ENCODE measurements at places on chromosomes 6 and 20.

DNA sequence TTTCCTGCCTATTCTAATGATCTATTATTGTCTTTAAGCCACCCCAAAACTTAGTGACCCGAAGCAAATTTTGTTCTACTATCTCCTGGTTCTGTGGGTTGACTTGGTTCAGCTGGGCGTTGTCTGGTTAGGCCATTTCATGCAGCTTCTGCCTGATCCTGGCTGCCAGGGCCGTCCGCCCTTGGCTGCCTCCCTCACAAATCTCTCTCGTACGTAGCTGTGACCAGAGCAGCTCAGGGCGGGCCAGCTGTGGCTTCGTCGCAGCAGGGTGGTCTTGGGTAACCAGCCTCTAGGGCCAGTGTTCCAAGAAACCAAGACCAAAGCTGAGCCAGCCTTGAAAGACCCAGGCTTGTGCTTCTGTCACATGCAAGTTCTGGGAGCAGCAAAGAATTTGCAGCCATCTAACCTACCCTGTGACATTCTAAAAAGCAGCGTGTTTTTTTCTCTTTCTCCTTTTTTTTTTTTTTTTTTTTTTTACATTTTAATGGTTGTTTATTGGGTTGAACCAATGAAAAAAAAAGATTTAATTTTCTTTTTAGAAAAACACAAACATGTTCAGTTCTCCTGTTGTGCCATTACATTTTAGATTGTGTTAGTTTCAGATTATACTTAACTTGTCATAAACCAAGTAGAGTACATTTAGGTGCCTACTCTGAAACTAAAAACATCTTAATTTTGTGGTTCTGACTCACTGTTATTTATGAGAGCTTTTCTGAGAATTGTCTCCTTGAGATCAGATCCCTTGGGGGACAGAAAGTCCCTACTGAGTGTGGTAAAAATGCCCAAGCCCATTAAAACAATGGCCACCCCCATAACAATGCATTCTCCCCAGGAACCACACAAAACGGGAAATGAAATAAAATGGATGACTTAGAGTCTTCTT lies 83.9 kb downstream of the ZDHHC14 start:
- DNase-seq: no peak

DNA sequence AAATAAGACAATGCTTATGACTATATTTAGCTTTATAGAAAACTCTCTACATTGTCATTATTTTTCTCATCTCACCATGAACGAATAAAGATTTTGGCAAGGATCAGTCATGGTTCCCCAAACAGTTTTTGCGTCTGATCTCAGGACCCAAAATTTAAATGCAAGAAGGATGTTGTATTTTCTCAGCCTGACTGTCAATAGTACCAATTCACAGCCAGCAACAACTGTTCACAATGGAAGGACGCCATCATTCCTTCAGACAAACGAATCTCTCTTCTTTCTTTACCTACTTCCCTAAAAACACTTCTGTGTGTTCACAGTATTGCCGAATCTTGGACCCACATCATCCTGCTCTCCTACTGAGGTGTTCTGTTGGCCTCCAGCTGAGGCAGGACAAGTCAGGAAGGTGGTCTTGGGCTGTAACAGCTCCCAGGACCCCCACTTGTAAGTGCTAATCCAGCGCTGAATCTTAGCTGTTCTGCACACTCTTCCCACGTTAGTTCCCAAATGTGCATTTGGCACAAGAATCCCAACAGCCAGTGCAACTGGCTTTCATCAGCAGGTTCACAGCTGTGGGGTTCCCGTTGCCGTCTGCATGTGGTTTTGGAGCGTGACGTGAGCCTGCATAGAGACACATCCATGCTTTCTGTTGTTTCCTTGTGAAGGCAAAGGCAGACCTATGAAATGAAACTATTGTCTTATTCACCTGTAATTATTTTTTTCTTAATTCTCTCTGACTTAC lies 600.0 kb downstream of the QKI start:
- DNase-seq: no peak

DNA sequence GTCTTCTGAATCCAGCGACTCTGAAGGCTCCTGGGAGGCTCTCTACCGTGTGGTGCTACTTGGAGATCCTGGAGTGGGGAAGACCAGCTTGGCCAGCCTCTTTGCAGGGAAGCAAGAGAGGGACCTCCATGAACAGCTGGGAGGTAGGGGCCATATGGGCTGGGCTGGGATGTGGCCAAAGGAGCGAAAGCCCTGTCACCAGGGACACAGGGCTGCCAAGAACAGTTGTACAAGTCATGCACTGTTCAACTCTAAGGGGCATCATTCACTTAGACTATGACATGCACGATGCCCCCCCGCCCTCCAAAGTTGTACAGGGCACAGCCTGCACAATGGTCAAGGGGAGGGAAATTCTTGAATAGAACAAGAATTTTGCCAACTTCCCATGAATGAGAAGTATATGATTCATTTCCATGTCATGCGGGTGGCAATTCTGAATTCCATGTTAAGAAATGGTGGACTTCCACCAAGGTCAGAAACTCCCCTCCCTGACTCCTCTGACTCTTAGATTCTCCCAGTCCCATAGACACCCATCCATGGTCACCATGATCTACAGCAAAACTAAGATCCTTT lies 1.6 kb downstream of the REM1 start:
- DNase-seq: no peak

GRCh38 chr6:22349528-22349927 lies 52.7 kb upstream of the PRL start:
- no peak for DNase-seq

DNA sequence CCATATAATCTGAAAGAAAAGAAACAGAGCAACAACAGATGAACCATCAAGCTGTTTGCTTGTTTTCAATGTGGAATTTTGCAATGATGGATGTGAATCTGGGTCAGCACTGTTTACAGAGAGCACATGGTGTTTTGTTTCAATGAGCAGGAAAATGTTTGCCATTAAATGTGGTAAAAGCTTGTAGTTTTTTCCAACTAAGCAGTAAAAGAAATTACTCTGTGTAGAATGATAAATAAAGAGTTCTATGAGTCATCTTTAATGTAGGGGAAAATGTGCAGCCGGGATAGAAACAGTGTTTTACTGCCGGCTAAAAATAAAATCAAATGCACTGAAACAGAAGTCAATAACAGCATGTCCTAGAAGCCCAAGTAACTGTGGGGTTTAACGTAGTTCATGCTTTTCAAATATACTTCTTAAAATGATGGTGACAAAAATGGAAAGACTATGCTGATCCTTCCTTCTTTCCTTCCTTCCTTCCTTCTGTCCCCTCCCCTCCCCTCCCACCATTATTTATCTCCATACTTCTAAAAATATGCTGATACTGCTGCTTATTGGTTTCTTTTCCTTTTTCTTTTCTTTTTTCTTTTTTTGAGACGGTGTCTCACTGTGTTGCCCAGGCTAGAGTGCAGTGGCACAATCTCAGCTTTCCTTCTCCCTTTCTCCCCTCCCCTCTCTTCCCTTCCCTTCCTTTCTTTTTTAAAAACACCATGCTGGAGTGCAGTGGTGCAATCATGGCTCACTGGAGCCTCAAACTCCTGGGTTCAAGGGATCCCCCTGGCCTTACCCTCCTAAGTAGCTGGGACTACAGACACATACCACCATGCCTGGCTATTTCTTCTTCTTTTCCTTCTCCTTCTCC lies 6.3 kb upstream of the NAA20 start:
- no peak for DNase-seq

DNA sequence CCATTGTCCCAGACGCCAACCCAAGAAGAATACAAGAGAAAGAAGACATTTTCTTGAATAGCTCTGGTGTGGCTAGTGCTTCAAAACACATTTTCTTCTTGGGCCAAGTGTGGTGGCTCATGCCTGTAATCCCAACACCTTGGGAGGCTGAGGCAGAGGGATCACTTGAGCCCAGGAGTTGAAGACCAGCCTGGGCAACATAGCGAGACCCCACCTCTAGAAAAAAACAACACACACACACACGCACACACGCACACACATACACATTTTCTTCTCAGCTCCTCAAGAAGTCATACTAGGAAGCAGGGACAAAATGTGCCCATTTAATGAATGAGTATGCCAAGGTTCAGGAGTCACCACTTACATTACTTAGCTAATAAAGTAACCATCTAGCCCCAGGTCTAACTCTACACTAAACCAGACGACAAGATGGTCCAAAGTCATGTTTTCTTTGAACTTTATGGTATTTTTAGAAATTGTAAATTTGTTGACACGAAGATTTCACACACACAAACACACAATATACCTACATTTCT lies 68.8 kb downstream of the ZMYND8 start:
- no peak for DNase-seq

GRCh38 chr6:162999575-163000285 lies 272.0 kb downstream of the PACRG start:
- DNase-seq: no peak

- DNase-seq: no peak
These were observed 156.3 kb downstream of the ARID1B start for GRCh38 chr6:156933201-156934068.

DNA sequence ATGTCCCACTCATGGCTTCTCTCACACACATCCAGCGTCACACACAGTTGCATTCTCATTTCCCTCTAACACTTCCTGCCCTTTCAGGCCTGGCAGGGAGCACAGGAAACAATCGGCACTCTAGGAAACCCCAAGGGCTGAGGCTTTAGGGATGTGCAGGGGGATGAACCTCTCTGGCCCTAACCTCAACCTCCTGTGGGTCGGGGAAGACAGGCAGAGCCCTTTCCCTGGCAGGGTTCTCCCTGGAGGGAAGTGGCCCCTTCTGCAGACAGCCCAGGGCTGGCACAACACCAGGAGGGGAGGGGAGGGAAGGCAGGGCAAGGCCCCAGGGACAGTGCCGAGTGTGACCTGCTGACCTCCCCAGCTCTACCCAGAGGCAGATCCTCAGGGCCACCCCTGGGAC lies 2.7 kb downstream of the TEAD3 start:
- no peak for DNase-seq

DNA sequence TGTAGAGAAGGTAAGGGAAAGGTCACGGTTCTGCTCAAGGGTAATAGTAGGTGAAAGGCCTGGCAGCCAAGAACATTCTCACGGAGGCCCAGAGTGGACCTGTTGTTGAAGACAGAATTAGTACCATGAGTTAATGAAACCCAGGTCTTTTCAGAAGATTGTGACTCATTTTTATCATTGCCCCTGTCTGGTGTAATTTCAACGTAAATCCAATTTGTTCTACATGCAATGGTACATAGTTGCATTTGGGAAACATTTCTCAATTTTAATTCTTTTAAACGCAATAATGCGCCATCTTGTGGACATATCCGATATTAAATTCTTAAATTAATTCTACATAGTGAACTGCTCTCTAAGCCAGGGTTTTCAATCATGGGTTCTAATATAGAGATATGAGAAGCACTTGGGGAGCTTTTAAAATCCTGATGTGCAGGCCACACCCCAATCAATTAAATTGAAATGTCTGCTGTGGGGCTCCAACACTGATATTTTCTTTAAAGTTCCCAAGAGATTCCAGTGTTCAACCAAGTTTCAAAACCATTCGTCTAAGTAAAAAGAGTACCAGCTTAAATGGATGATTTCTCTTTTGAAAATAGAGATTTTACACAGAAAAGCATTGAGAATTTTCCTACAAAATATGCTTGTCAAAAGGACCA lies 257.4 kb downstream of the PLCB1 start:
- DNase-seq: peak; percentile 48

DNA sequence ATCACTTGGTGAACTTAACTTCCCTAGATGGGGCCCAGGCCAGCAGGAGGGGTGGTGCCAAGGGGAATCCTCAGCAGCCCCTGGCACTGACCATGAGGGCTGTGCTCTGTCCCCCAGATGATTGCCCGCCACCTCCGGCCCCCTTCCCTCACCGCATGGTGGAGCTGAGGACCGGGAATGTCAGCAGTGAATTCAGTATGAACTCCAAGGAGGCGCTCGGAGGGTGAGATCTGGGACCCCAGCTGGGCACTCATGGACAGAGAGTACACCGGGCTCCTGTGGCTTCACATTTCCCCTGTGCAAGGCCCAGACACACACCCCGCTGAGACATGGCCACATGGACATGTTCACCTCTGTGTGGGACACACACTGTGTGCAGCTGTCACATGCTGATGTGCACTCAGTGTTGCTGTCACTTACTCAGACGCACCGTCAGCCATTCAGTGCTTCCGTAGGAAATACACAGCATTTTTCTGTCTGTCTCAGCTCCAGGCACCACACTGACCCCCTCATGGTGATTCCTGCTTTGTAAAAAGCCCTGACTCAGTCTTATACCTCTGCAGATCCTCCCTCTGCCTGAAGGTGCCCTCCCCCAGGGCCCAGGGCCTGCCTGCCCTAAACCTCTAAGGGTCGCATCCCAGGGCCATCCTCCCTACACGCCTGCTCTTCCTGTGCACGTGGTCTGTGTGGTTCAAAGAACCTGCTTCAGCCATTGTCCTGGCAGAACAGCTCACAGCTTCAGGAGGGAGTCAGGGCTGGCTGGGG lies 4.4 kb downstream of the MYLK2 start:
- no peak for DNase-seq

- DNase-seq: no peak
These were observed 132.2 kb upstream of the RREB1 start for GRCh38 chr6:6975459-6976111.

GRCh38 chr20:57672953-57673575 lies 36.8 kb downstream of the PMEPA1 start:
- no peak for DNase-seq

GRCh38 chr6:28525496-28526039 lies at the start of gene GPX5:
TSS of gene GPX5 (plus strand) at chr6:28525881. CDS start at chr6:28526014, 133 bp downstream.
- DNase-seq: peak; percentile 4

GRCh38 chr20:49446808-49447207 lies 35.7 kb downstream of the KCNB1 start:
- DNase-seq: no peak

DNA sequence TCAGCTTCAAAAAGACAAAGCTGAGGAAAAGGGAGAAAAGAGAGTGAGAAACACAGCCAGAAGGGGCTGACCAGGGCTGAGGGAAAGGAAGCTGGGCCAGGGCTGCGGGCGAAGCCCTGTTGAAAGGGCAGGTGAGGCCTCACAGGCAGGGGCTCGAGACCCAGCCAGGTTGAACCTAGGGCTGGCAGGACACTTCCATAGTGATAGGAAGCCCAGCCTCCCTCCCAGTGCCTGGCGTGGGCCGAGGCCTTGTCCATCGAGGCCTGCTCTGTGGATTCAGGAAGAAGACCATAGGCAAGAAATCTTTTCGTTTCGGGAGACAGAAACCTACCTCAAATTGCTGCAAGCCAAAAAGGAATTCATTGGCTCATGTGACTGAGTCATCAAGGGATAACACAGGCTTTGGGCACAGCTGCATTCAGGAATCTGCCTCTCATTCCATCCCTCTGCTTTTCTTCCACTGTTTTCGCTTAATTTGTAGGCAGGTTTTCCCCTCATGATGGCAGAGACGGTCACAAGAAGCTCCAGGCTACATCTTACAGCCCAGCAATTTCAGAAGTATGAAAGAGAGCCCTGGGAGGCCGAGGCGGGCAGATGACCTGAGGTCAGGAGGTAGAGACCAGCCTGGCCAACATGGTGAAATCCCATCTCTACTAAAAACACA lies 311.1 kb upstream of the SULF2 start:
- DNase-seq: no peak

Data from CD4-positive, alpha-beta T cell treated with Interleukin-10 for 1 hour (primary cell).